Stimulated activated CD8-positive, alpha-beta memory T cell treated with anti-CD3 and anti-CD28 coated beads, Interleukin-4, amount 100 ng/mL, for 1 hour (primary cell): ENCODE measurements at places on chromosomes 11 and 22.

DNA sequence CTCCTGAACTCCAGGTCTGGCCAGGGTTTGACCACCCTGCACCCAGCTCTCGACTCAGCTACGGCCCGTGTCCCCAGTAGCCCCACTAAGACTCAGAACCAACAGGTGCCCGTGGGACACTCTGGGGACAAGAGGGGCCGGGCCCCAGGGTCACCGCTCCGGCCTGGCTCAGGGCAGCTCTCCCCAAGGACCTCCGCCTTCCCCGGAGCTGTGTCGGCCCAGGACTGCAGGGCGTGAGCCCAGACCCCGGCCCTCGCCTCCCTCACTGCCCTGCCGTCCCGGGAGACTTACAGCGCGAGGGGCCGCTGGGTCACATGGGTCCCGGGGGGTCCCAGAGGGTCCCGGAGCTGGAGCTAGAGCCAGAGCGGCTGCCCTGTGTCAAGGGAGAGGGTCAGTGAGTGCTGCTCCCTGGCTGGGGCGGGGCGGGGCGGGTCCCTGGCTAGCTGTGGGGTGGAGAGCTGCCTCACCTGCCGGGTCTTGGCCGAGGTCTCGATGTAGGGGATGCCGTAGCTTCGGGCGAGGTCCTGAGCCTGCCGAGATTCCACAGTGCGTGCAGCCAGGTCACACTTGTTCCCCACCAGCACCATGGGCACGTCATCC lies 2.3 kb downstream of the HRAS start:
- no peak for DNase-seq

- no peak for DNase-seq
These were observed 67.7 kb downstream of the TBC1D22A start for GRCh38 chr22:46829941-46830715.

DNA sequence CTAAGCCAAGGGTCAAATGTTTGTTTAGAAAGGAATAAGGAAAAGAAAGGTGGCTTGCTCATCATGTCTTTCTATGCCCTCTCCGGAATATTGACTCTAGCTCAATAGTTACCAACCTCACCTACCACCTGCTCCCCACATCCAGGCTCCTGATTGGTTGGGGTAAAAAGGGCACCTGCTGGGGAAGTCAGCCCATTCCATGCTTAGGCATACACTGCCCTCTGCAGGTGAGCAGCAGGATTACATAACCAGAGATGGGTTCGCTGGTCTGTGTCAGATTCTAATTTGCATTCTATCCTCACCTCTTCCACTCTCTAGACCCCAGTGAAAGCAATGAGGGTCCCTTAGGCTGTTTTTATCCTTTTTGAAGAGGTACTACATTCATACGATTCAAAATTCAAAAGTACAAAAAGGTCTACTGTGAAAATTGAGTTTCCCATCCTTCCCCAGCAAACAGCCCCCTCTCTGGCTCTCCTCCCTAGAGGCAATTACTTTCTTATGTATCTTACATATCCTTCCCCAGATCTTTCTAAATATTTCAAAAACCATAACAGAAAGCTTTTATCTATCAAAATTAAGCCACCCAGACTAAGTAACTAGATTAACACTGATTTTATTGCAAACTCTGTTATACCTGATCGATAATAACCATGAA lies 98.0 kb upstream of the ASPHD2 start:
- peak; percentile 18 for DNase-seq

- DNase-seq: no peak
These were observed 2.3 kb upstream of the MALAT1 start for GRCh38 chr11:65496304-65497140.

DNA sequence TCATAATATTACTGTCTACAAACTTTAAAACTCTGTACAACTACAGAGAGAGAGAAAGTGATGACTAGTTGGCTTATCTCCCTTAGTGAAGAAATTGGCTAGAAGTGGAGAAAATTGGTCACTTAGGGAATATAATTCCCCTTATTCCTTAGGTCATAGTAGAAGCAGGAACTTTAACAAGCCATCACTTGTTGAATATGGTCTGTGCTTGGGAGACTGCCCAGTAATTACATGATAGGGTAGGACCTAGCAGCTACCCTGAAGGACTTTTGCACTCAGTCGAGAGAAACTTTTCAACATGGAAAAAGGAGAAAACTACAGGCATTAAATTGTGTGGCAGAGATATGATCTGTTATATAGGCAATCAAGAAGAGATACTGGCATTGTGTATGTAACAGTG lies 576.5 kb upstream of the CCDC90B start:
- DNase-seq: no peak

- peak; percentile 59 for DNase-seq
These were observed at the start of gene SYTL2 for GRCh38 chr11:85810871-85811611. TSS of gene SYTL2 (minus strand) at chr11:85811141. CDS start at chr11:85757725, 53,416 bp downstream.

DNA sequence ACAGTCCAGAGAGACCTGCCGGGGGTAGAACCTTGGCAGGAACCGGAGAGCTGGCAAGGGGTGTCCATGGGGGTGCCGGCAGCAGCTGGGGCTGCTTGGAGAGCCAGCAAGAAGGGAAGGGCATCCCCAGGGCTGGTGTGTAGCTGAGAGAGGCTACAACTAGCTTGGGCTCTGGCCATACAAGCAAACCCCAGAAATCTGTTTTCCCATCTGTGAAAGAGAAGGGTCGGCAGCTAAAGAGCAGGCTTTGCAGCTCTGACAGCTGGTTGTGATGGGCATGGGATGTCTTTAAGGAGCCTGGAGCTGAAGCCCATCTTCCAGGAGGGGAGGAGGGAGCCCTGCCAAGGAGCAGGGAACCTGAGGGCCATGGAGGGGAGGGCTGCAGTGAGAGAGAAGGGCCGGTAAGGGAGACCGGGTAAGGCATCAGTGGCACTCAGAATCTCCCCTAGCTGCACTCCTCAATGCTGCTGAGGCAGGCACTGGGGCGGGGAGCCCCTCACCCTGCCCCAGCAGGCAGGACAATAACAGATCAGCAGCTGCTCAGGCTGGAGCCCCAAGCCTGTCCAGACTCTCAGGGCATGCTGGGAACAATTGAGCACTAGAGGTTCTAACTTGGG lies 3.9 kb downstream of the CHST1 start:
- no peak for DNase-seq

DNA sequence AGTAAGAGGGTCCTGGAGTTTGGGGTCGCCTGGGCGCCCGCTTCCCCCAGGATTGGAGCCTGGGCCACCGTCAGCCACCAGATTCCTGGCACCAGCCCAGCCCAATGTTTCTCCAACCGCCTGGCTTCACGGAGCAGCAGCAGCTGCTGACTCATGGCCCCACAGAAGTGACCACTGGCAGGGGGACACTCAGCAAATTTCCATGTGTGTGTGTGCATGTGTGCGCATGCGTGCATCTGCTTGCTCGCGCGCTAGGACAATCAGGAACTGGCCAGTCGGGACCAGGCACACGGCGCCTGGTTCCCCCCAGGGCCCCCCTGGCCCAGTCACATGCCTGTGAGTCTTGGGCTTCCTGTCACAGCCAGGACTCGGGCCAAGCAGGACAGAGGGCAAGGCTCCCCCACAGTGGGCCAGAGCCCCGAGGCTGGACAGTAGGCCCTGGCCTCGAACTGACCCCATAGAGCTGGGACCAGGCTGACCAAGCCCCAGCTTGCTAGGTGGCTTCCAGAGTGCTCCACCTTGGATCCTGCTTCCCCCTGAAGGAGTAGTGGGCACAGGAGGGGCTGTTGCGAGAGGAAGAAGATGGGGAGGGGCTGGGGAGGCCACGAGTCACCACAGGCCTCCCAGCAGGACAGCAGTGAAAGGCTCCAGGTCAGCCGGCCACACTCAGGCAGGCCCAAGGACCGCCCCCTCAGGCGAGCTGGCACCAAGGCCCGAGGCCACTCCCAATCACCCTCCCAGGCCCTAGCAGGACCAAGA lies 3.2 kb downstream of the CTSD start:
- no peak for DNase-seq

- no peak for DNase-seq
These were observed 19.1 kb upstream of the KCNJ11 start for GRCh38 chr11:17407575-17407974.

DNA sequence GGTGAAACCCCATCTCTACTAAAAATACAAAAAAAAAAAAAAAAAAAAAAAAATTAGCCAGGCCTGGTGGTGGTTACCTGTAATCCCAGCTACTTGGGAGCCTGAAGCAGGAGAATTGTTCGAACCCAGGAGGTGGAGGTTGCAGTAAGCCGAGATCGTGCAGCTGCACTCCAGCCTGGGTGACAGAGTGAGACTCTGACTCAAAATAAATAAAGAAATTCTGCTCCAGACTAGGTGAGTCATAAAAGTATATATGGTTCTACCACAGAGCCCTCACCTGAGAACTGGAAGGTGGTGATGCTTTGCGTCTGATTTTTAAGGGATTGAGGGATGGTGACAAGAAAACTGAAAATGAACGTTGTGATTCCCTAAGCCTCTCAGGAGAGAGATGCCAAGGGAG lies 58.4 kb downstream of the NTM start:
- no peak for DNase-seq

- DNase-seq: no peak
These were observed 50.2 kb downstream of the ARHGAP32 start for GRCh38 chr11:129141748-129142523.

DNA sequence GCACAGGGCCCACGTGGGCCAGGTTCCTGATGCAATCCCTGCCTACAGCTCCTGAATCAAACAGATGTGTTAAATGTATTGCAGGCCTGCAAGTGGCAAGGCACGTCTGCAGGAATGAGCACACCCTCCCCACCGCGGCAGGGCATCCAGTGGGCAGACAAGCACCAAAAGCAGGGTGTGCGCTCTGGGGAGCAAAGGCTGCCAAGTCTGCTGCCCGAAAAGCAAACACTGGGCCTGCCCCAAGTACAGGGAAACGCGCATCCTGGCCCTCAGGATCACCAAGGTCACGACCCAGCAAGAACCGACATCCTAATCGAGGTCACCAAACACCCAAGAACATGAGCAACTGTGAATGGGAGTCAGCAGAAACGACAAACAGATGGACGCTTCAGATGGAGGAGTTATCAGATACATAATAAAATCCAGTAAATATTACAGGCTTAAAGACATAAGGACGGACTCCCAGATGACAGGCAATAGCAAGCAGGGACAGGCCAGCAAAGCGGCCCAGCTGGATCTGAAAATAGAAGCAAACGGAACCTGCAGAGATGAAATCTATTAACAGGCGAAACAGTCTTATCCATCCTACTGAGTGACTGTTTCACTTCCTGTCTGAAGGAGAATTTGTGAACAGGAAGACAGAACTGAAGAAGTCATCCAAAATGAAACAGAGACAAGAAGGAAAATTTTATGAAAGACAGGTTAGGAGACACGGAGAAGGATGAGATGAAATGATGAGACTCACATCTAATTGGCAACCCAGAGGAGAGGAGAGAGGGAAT lies 26.7 kb downstream of the CARS1 start:
- DNase-seq: no peak

DNA sequence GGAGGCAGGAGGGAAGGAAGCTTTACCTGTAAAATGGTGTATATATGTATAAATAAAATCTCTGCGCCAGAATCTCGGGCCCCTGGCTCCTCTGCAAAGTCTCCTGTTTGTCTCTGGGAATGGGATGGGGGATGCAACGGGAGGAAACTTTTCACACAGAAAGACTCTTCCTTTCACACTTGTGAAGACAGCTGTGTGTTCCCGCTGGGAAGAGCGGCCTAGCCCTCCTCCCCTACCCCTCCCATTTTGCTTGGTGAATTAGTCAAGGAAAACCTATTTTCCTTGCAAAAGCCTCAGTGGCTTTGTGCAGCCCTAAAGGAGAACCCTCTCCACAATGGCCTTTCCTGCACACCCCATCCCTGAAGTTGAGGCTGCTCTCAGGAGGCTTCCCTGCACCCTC lies 9.4 kb upstream of the IGF2 start:
- no peak for DNase-seq

- DNase-seq: no peak
These were observed 15.9 kb downstream of the MCAT start for GRCh38 chr22:43127166-43127908.

DNA sequence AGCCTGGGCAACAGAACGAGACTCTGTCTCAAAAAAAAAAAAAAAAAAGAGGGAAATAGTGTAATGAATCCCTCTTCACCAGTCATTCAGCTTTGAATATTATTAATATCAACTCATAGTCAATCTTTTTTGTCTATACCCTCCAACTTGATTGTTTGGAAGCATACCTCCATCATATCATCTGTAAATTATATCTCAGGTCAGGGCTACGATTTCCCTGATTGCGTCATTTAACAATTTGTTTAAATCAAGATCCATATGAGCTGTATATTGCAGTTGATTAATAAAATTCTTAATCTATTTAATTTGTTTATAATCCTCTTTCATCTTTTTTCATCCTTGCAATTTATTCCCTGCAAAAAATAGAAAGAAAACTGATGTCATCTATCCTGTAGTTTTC lies 60.2 kb downstream of the USP47 start:
- no peak for DNase-seq
